Activated CD4-positive, alpha-beta T cell treated with anti-CD3 and anti-CD28 coated beads for 48 hours (primary cell): ENCODE measurements at places on chromosomes 5 and 9.

- no peak for DNase-seq
Measured at GRCh38 chr5:38751103-38751502, 94.7 kb upstream of the OSMR start.

GRCh38 chr9:79061752-79062616 lies 509.8 kb upstream of the TLE4 start:
- DNase-seq: no peak

DNA sequence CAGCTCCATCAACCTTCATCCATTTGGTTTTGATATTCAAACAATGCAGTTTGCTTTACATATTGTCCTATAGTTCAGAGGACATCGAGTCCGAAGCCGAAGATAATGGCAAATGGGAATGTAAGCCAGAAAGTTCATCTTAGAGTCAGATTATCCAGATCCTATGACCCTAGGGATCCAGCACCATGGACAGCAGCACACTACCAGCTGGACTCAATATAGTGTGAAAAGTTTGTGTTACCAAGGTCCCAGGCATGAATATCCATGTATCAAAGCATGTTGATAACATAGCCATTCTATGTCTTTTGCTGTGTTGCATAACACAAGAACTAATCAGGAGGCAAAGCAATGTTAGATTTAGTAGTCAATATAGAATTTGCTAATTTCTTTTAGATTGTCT lies 46.3 kb downstream of the FSTL4 start:
- DNase-seq: peak; percentile 31

DNA sequence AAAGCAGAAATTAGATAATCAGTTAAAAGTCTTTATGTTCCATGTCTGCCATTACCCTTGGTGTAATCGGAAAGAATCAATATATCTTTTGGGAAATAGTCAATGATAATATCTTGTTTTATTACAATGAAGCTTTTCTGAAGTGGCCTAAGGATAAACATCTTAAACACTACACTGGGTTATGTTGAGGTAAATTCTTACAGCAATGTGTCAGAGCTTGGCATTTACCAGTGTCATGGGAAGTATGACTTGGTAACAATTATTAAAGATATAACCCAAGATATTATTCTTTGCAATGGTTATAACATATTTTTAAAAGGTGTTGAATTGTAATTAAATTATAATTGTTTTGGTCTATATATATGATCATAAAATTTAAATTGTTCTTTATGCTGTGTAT lies 84.7 kb downstream of the CFAP95 start:
- DNase-seq: no peak

DNA sequence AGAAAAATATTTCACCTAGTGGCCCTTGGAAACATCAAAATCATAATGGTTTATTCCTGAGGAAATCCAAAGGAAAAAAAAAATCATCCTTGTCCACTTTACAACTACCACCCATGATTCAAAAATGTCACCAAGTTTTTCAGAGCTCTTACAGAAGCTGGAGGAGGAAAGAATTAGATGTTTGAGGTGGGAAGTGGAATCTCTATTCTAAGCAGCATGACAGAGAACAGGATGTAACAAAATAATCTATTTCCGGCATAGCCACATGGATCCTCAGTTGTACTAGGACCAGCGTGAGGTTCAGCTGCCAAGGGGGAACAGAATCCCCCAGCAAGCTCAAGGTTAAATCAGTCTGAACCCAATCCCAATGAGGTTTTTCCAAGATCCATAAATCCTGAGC lies 40.2 kb downstream of the FBXW11 start:
- DNase-seq: no peak

GRCh38 chr9:131801810-131802209 lies 61.9 kb upstream of the RAPGEF1 start:
- no peak for DNase-seq

GRCh38 chr9:120486347-120486746 lies 93.6 kb downstream of the CDK5RAP2 start:
- DNase-seq: no peak

DNA sequence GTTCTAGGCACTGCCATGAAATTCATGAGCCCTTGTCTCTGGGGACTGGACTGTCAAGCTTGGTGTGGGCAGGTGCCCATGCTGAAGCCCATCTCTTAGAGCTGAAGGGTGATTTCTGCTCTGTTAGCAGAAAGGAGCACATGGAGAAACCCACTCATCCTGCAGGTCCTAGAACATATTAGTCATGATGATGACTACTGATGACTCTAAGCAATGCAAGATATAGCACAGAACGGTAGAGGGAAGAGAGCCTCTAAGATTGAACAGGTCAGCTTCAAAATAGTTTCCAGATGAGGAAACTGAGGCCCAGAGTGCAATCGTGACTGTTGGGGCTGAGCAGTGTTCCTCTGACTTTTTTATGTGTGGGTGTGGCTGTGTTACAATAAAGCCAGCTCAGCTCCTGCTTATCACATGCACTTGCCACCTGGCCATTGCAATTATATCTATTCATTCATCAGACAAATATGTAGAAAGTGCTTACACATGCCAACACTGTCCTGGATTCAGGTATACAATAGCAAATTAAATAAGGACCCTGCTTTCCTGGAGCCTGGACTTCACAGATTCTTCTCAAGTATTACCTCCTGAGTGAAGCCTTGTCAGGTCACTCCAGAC lies 140.2 kb upstream of the BRINP1 start:
- no peak for DNase-seq

DNA sequence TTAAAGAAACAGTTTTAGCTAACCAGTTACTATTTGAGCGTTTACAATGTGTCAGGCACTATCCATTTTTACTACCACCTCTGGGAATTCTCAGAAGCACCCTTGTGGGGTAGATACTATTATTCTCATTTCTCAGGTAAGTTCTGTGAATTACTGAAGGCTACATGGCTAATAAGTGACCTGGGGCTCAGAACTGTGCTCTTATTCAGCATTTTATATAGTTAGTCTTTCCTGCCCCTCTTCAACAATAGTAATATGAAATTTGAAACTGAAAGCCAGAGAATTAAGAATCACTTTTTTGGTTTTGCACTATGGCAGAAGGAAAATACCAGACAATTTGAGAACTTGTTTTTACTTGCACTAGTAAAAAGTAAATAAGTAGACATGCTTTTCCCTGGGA lies 11.8 kb downstream of the ELL2 start:
- no peak for DNase-seq

GRCh38 chr9:12680757-12681156 lies 12.4 kb upstream of the TYRP1 start:
- no peak for DNase-seq

- no peak for DNase-seq
Measured at GRCh38 chr9:14883310-14883944, 26.8 kb downstream of the FREM1 start.

GRCh38 chr9:15697446-15697851 lies 144.6 kb downstream of the CCDC171 start:
- peak; percentile 20 for DNase-seq

DNA sequence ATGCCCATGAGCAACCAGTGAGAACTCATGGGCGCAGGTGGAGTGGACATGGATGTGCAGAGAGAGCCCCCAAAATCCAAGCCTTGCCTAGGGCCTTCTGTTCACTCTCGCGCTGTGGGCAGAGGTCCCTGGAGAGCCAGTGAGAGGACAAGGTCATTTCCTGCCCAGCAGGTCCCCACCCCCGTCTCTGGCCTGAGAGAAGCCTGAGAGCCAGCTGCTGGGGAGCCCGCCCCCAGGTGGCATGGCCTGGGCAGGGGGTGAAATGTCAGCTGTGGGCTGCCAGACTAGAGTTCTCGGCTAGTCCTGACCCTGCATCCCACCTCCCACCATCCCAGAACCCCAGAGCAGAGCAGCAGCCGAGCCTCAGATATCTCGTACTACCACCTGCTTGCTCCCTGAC lies 85.3 kb downstream of the BARX1 start:
- DNase-seq: no peak

- no peak for DNase-seq
Measured at GRCh38 chr5:35860686-35861085, 4.0 kb downstream of the IL7R start.

GRCh38 chr5:1152156-1152555 lies 40.3 kb upstream of the SLC12A7 start:
- DNase-seq: no peak
